Activated T-cell treated with anti-CD3 and anti-CD28 coated beads, Interleukin-2, amount 50 U/mL, for 4 hours (primary cell): ENCODE measurements at places on chromosomes 4 and X. TPM values are rescaled to one million over a fixed set of nuclear protein-coding genes. Genes with fewer than 3 reads are reported as not detected.

ASB11 gene
- not detected for total RNA-seq

GRPR gene
- total RNA-seq: not detected

MEPE gene
- total RNA-seq: not detected

P2RY4 gene
- not detected for total RNA-seq

PPEF2 gene
- not detected for total RNA-seq

ATP5ME gene
- 244 TPM for total RNA-seq

CXCL6 gene
- not detected for total RNA-seq

NKX6-1 gene
- total RNA-seq: not detected

UBL4A gene
- 63.2 TPM for total RNA-seq

NAP1L2 gene
- total RNA-seq: 2.7 TPM

GRIA3 gene
- not detected for total RNA-seq

MAGEA10 gene
- not detected for total RNA-seq

APOOL gene
- 21.2 TPM for total RNA-seq

ERCC6L gene
- 4.7 TPM for total RNA-seq

SLC49A3 gene
- total RNA-seq: 0.79 TPM

FMR1 gene
- total RNA-seq: 25.5 TPM
